ENCODE measurements at places on chromosomes 1 and 21.

GRCh38 chr1:87213135-87213515 lies 115.6 kb upstream of the LMO4 start:
- no peak for DNase-seq

DNA sequence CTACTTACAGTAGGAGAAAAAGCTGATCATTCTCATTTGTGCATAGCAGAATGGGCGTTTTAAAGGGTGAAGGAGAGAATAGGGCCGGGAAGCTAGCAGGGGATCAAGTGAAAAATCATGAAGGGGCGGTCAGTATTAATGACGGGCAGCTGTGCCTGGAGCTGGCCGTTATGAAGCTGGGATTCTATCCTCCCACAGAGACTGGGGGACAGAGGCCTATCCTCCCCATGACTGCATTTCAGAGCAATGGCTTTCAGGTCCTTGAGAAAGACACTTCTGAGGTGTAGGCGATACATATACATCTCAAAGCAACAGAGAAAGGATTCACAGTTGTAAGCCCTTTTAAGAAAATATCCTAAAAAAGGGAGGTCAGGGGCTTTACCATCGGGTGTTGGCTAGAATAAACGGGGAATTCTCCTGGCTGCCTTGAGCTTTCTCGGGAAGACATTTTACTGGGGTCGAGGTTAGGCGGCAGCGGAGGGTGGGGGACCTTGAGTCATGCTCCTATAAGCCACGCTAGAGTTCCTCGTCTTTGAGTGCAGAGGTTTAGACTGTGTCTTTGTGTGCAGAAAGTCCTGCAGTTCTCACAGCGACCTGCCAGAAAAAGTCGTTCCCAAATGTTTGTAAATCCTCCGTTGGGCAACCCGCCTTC lies 559 bp upstream of the MTARC2 start:
- no peak for DNase-seq

DNA sequence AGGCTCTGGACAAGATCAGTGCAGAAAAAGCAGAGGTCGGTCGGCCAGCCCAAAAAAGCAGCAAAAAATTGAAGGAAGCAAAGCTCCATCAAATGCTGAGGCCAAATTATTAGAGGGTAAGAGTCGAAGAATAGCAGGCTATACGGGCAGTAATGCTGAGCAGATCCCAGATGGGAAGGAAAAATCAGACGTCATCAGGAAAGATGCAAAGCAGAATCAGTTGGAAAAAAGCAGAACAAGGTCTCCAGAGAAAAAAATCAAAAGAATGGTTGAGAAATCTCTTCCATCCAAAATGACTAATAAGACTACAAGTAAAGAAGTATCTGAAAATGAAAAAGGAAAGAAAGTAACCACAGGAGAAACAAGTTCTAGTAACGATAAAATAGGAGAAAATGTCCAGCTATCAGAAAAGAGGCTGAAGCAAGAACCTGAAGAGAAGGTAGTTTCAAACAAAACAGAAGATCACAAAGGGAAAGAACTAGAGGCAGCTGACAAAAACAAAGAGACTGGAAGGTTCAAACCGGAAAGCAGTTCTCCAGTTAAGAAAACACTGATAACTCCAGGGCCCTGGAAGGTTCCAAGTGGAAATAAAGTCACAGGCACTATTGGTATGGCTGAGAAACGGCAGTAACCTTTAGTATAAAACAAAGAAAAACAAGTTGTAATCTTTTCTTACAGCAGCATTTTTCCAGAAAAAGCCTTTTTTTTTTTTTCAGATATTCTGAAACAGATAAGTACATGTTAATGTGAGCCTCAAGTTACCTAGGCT lies 75.7 kb downstream of the PHTF1 start:
- no peak for DNase-seq

GRCh38 chr1:113674591-113674990 lies 84.7 kb downstream of the PHTF1 start:
- DNase-seq = no peak

DNA sequence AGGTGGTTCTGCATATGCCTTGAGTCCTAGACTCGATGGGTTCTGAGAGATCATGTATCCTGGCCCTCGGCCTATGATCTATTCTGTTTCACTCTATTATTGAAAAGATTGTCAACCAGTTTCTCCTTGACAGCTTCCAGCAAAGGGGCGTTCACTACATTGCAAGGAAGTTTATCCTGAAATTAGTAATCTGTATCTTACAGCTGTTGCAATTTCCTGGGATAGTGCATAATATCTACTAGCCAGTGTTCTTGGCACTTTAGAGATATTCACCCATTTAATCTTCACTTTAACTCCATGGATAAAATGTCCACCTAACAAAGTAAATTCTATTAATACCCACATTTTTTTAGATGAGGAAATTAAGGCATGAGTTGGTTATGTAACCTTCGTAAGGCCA lies 203.6 kb downstream of the TGFB2 start:
- no peak for DNase-seq

GRCh38 chr1:186900539-186901237 lies 71.9 kb downstream of the PLA2G4A start:
- no peak for DNase-seq

DNA sequence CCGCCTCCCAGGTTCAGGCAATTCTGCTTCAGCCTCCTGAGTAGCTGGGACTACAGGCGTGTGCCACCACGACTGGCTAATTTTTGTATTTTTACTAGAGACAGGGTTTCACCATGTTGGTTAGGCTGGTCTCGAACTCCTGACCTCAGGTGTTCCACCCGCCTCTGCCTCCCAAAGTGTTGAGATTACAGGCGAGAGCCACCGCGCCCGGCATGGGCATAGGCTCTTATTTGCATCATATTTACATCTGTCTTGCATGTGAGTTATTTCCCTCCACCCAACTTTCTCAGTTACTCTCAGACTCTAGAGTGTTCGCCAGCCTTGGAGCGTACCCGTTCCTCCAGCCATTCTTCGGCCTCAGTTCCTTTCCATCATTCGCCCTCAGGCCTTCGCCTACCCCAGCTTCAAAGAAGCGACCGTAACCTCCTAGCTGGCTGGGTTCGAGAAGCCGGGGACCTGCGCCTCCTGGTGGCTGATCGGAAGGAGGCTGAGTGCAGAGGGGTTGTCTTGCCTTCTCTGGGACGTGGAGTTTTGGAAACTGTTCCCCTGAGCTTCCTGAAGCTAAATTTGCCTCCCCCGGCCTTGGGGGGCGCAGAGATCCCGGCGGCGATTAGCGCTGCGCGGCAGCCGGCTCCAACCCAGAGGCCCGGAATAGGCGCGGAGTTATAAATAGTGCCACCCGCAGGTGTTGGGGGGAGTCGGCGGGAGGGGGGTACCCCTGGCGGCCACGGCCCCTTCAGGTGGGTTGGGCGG lies 3.6 kb upstream of the ZBTB7B start:
- peak; percentile 39 for DNase-seq

DNA sequence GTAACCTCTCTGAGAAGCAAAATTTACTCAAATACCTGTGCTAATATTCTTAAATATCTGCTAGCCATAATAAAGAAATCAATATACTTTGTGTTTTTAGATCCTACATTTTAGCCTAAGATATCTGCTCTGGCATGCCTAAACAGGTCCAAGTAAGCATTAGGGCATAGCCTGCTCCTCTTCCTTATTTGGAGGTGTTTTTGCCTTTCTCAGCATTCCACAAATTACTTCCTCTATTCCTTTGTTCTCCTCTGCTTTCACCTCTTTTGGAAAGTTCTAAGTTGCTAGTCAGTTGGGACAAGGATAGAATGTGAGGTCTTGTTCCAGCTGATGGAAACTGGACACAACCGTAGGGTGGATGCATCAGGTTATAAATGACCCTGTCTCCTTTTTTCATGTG lies 7.2 kb upstream of the OR10X1 start:
- no peak for DNase-seq

DNA sequence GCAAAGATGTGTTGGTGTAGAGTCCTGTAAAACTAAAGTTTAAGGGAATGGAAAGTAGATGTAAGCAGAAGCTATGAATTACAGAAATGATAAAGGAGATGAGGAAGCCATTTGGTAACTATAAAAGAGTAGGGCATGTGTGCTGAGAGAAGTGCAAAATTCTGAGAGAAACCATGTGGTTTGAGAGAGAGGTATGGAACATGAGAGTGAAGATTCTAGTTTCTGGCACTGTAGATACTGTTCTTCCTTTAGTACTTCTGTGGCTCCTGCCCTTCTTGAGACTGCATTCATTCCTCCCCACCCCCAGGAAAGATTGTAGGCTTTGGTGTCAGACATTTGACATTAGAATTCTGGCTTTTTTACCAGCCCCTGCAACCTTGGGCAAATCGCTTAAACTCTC lies 15.4 kb downstream of the RALGPS2 start:
- DNase-seq = no peak

DNA sequence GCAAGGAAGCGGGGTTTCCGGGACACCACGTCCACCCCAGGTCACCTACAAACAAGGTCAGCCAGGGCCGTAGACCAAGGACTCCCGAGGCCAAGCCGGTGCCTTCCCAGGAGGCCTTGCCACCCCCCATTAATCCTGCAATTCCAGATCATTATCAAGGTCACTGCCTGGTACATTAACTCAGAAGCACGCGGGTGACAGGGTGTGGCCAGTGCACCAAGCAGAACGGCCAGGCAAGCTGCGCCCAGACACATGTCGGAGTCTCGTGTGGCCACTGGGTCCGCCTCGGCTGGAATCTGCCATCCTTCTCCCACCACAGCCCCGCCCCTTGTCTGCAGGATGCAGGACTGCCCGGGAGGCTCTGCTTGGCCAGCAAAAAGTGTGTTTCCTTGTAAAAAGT lies 144.7 kb downstream of the PRDM16 start:
- no peak for DNase-seq

GRCh38 chr1:66275083-66275482 lies 258.9 kb upstream of the SGIP1 start:
- no peak for DNase-seq

- no peak for DNase-seq
Measured at GRCh38 chr1:227955808-227956207, 8.1 kb upstream of the WNT9A start.

DNA sequence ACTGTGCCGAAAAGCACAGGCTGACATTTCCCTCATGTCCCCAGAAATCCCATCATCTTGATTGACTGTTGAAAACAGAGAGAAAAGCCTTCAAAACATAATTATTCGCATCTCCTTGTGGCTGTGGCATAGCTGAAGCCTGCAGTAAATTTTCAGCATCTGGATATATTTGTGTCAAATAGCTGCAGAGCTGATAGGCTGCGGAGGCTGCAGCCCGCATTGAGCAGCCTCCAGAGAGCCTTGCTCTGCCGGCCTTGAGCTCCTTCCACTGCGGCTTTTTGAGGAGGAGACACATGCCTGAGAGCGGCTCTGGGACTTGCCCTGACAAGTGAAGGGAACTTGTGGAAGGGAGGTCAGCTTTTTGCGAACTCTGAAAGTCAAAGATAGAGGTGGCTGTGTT lies 144.7 kb downstream of the RYR2 start:
- no peak for DNase-seq

DNA sequence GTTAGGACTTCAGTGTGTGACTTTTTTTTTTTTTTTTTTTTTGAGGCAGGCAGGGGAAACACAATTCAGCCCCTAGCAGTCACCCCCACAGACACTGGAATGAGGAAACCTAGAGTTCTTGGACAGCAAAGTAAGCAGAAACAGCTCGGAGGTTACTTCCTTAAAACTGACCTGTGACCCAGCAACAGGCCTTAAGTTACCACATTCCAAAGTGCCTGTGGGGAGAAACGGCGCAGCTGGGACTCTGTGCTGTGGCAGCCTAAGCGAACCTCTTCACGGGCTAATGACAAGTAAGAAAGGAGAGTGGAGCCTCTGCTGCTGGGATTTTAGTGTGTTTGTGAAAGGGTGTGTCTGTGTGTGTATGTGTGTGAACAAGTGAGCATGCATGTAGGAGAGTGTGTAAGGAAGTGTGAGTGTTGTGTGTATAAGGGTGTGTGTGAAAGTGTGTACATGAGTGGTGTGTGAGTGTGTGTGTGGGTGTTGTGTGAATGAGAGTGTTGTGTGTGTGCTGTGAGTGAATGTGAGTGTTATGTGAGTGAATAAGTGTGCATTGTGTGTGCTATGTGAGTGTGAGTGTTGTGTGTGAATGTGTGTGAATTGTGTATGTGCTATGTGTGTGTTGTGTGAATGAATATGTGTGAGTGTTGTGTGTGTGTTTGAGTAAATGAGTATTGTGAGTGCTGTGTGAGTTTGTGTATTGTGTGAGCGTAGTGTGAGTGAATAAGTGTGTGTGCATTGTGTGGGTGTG lies 180.8 kb downstream of the BRINP2 start:
- DNase-seq = no peak

DNA sequence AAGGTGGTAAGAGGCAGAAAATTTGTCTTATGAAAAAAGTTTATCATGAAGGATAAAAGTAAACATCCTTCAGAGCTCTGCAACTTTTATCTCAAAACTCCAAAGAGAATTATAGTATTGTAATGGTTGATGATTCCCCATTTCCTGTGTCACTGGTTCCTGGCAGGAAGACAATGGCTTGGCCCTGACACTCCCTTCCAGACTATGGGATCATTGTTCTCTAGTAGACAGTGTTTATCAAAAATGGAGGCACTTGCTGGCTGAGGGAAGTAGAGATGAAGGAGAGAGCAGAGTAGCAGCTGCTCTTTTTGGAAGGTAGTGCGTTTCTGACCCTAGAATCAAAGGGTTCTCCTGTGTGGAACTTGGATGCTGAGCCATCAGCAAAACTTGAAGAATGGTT lies 145.9 kb upstream of the ATP1B1 start:
- DNase-seq = no peak

- no peak for DNase-seq
Measured at GRCh38 chr1:24107462-24108138, 4.3 kb downstream of the MYOM3 start.

DNA sequence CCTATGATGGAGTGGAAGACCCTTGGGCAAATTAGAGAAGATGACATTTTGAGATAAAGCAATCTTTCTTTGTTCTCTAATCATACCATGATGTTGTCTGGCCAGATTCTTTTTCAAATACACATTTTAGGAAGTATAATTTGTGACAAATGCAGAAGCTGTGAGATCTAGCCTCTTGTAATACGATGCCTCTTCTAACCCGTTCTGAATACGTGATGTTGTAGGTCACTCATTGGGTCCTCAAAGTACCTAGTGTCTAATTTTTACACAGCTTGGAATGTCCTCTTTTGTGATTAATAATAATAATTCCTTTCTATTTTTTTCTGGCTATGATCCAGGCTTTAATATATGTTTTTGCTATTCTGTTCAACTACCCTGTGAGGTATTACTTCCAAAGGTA lies 502.7 kb downstream of the NUF2 start:
- no peak for DNase-seq

DNA sequence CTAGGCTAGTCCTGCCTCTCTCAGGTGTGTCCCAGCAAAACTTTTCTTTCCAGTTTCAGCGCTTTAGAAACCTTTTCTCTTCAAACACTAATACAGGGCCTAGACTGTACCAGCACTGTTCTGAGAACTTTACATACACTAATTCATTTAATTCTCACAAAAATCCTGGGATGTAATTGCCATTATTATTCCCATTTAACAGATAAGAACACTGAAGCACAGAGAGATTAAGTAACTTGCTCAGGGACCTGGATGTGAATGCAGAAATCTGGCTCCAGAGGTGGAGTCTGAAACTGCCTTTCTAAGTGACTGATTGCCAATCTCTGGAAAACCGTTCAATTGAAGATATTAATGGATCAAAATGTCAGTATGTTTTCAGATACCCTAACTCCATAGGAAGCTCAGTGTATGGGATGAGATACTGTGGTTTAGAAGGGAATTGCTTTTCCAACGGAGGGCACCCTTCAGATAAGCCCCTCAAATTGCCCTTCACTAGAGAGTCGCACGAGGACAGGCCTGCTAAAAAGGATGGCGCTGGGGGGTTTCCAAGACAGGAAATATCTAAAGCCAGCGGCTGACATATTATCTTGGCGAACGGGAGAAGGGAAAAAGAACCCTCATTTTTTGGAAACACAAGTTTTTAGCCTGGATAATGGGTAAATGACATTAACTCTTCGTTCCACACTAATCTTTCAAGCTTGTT lies 698 bp upstream of the UCK2 start:
- no peak for DNase-seq

GRCh38 chr1:237756304-237756967 lies 134.3 kb downstream of the ZP4 start:
- DNase-seq = no peak
